A549 treated with DMSO at 1 μM for 4 hours (cell line): ENCODE measurements at places on chromosomes 6 and 20. TPM values are rescaled to one million over a fixed set of nuclear protein-coding genes. Genes with fewer than 3 reads are reported as not detected.

PHACTR3 gene
- 0.09 TPM in 1 of 5 replicates, not detected in the others for total RNA-seq

BPIFA1 gene
- total RNA-seq: not detected in 5 replicates

NHLRC1 gene
- total RNA-seq: 1.4 to 2.7 TPM (median 1.9 TPM) in 5 replicates

LHFPL5 gene
- total RNA-seq: 0.11 to 0.34 TPM (median 0.16 TPM) in 4 of 5 replicates, not detected in the other

SAMD3 gene
- total RNA-seq: not detected in 5 replicates

PKIB gene
- 0.32 to 0.84 TPM (median 0.74 TPM) in 5 replicates for total RNA-seq

TFAP2D gene
- total RNA-seq: not detected in 5 replicates

FAM110A gene
- 7.0 to 12.4 TPM (median 11.1 TPM) in 5 replicates for total RNA-seq
